MM.1S (cell line): ENCODE measurements at places on chromosomes 4 and X.
A peak's percentile ranks its signal among the peaks of the same experiment; 100 is the strongest.

DNA sequence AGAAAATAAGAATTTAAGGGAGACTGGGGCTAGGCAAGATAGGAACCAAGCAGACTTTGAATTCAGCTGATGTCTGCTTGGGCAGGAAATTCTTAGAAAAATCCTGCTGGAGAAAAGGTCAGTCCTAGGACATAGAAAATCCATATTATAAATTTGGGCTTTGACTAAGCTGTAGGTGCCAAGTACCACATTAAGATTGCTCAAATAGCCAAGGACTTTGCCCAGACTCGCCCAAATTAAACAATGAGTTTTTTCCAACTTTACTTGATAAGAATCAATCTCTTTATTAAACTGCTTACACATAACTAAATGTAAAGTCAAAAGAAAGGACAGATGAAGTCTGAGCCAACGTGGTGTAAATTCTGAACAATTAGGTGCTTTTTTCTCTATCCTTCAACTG lies 95.4 kb downstream of the FUNDC1 start:
- no peaks in the 10 kb centered on the region for H3K27me3 ChIP-seq
- H3K36me3 ChIP-seq = no peaks in the 10 kb centered on the region
- no peaks in the 10 kb centered on the region for H3K4me1 ChIP-seq
- DNase-seq = no peak
- H3K27ac ChIP-seq = no peak overlapping the region

GRCh38 chr4:180596888-180597483 lies 1646.2 kb upstream of the TENM3 start:
- H3K36me3 ChIP-seq = no peaks in the 10 kb centered on the region
- H3K27me3 ChIP-seq = no peaks in the 10 kb centered on the region

- H3K27ac ChIP-seq = no peak overlapping the region
- no peaks in the 10 kb centered on the region for H3K27me3 ChIP-seq
- peaks cover 4% of the 10 kb centered on the region; the same call in 1 of the 2 replicates for H3K4me1 ChIP-seq
- H3K36me3 ChIP-seq = no peaks in the 10 kb centered on the region
- DNase-seq = peak; percentile 84
These were observed 5.0 kb downstream of the UVSSA start for GRCh38 chr4:1351854-1352566.

GRCh38 chrX:148815218-148815961 lies 315.0 kb downstream of the AFF2 start:
- no peaks in the 10 kb centered on the region for H3K4me1 ChIP-seq
- no peaks in the 10 kb centered on the region for H3K27me3 ChIP-seq
- H3K4me3 ChIP-seq = no peak overlapping the region
- no peak overlapping the region for H3K27ac ChIP-seq
- no peaks in the 10 kb centered on the region for H3K36me3 ChIP-seq

DNA sequence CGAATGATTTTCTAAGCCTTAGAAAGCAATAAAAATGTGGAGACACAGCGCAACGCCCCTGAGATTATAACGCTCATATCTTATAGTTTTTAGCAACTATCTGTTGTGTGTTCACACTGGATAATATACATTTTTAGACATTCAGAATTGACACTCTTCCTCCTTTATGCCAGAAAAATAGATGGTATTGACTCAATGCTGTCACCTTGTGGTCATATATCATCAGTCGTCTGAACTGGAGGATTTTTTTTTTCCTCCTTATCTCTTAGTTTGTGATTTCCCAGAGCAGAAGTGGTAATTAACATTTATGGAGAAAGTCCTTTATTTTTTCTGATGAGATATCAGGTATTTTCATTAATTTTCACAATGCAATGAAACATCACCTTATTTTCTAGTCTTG lies 759.6 kb downstream of the RAB28 start:
- H3K36me3 ChIP-seq = no peaks in the 10 kb centered on the region
- H3K4me1 ChIP-seq = peaks cover 18% of the 10 kb centered on the region
- H3K27me3 ChIP-seq = no peaks in the 10 kb centered on the region
- peak overlapping the region; percentile 65; the same call in 1 of the 2 replicates for H3K27ac ChIP-seq
- peak overlapping the region; percentile 54 for H3K4me3 ChIP-seq

GRCh38 chrX:5730556-5730955 lies 498.1 kb downstream of the NLGN4X start:
- H3K4me3 ChIP-seq = no peak overlapping the region
- H3K27ac ChIP-seq = no peak overlapping the region
- H3K27me3 ChIP-seq = no peaks in the 10 kb centered on the region
- no peaks in the 10 kb centered on the region for H3K4me1 ChIP-seq
- no peaks in the 10 kb centered on the region for H3K36me3 ChIP-seq

DNA sequence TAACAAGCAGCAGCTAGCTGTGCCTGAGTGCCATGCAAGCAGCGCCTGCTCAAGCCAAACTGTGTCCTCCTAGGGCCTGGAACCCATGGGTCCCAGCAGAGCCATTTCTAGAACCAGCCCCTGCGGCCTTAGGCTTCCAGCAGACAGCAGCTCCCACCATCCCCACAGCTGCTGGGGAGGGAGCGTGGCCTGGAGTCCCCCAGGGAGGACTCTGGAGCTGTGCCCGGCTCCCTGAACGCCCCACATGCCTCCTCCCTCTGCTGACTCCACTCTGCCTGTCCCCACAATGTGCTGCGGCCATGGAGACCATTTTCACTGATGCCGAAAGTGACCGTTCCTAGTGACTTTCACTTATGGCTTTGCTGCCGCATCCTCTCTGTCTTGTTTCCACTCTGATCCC lies 45.9 kb downstream of the GAK start:
- no peaks in the 10 kb centered on the region for H3K4me1 ChIP-seq
- no peak for DNase-seq
- H3K27ac ChIP-seq = no peak overlapping the region
- H3K36me3 ChIP-seq = no peaks in the 10 kb centered on the region; the same call in 1 of the 2 replicates

- no peak overlapping the region for H3K27ac ChIP-seq
- H3K27me3 ChIP-seq = no peaks in the 10 kb centered on the region
- no peak for DNase-seq
These were observed 7.1 kb downstream of the SLC49A3 start for GRCh38 chr4:681736-682451.

- H3K36me3 ChIP-seq = no peaks in the 10 kb centered on the region
- no peaks in the 10 kb centered on the region for H3K27me3 ChIP-seq
- peaks cover 9% of the 10 kb centered on the region; the same call in 1 of the 2 replicates for H3K4me1 ChIP-seq
- DNase-seq = no peak
- no peak overlapping the region for H3K27ac ChIP-seq
These were observed 48.9 kb downstream of the WWC2 start for GRCh38 chr4:183147983-183148382.
